AG09309 (cell line): ENCODE measurements at places on chromosomes 5 and 9.

GRCh38 chr5:152297866-152298265 is 107.2 kb downstream of the NMUR2 start:
- DNase-seq = no peak

DNA sequence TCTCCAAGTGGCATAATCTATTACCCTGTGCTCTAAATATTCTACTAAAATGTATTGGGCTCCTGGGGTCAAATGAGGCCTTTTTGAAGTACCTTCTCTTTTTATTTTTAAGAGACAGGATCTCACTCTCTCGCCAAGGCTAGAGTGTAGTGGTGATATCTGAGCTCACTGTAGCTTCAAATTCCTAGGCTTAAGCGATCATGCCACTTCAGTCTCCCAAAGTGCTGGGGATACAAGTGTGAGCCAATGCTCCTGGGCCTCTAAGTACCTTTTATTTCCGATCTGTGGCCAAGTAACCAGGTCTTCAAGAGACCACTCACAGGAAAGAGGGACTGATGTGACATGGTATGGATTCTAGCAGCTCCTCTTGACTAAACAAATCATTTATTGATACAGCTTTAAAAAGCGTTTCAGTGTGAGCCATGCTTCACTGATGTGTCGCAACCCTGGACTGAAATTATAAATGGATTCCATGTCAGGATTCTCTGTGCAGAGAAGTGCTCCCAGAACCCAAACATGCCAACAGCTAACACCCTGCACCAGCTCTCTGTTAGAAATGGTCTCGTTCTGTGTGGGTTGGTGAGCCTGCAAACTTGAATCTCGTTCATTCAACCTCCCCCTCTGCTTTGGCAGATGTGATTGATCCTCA is 477.8 kb downstream of the HINT1 start:
- no peak for DNase-seq

DNA sequence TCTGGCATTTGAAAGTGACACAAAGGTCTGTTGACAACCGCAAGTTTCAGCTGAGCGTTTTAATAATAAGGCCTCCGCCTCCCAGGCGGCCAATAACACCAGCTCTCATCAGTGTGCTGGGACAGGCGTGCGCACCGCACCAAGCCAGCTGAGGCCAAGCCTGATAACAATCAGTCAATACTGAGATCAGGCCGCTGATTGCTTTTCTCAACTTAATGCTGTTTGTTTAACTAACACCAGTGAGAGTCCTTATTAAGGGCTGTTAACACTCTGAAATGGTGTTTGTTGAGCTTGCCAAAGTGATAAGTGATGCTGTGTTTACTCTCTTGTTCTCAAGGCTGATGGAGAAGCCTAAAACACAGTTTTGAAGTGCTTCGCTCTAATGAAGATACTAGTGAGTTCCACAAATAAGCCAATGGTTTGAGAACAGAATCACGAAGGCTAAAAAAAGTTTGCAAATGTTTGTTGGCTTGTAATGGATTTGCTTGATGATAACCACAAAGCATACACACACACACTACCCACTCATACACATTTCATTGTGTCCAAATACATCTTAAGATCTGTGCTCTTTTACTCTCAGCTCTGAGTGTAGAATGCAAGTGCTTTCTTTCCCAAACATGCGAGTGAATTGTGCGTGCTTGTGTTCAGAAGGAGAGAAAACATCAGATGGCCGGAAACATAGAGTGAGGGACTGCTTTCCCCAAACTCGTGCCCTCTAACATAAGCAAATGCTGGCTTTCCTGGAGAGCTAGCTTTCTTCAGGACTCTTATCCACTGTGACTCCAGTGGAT is 330.4 kb upstream of the KLF4 start:
- DNase-seq = no peak

DNA sequence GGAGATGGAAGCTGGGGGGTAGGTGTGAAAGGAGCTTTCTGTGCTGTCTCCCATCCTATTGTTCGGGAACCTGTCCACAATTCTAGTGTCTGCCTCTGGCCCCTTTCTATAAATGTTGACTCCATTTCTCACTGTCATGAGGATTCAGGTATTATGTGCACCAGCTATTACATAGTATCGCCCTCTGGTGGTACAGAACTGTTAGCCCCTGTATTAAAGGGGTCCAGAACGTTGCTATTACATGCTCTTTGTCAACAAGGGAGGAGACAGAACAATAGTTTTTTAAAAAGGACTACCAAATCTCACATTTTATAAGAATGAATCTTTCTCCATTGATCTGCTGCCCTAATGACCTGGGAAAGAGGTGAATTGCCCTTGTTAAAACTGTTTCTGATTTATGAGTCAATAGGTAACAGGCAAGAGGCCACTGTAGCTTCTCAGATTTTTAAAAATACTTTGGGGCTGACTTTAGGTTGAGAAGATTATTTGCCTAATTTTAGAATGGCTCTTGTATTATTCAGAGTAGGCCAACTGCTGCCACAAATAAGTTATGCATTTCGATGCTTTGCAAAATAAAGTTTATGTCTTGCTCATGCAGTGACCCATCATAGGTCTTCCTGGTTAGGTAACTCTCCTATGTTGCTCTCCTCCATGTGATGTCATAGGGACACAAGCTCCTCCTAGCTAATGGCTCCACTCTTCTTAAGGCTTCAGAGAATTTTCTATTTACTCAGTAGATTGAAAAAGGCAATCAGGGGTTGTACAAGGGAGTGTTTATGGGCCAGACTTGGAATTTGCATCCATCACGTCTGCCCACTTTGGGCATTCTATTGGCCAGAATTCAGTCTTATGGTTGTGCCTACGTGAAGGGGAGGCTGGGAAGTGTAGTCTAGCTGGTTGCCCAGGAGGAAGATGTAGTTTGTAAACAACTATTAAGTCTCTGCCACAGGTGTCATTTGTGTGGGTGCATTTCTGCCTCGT is 20.8 kb downstream of the DCANP1 start:
- DNase-seq = no peak

GRCh38 chr9:811106-811531 is 30.4 kb upstream of the DMRT1 start:
- DNase-seq = no peak

DNA sequence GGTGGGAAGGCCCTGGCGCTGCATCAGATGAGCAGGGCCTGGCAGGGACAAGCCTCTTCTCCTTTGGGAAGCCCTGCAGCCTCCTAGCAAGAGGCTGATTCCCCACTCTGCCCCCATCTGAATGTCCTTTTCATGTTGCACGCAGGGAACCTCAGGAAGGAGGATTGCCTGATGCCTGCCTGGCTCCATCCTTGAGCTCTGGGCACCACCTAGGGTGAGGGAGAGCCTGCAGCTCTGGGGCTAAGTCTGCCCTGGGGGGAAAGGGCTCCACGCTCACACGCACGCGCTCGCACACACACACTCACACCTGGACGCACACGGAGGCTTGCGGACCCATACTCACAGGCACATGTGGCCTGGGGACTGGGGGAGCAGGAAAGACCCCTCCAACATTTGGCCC is 86.6 kb downstream of the LMX1B start:
- DNase-seq = no peak

DNA sequence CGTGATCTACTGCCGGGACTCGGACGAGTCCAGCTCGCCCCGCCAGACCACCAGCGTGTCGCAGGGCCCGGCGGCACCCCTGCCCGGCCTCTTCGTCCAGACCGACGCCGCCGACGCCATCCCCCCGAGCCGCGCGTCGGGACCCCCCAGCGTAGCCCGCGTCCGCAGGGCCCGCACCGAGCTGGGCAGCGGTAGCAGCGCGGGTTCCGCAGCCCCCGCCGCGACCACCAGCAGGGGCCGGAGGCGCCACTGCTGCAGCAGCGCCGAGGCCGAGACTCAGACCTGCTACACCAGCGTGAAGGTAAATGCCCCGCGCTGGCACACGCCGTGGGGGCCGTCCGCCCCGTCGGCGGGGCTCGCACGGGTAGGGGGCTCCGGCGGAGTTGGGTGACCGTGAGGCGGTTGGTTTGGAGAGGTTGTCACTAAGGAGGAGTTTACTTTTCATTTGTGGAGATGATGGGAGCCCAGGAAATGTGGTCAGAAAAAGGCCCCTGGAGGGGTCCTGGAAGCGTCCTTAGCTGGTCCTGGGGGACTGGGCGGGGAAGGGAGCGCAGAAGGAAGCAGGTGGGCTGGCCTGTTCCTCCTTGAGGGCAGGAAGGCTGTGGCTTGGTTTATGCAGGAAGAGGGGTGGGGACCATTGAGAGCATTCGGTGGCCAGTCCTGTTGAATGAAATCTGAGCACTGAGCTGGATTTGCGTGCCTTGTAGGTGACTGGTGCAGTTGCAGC is 647 bp downstream of the PDE8B start:
- DNase-seq = no peak

DNA sequence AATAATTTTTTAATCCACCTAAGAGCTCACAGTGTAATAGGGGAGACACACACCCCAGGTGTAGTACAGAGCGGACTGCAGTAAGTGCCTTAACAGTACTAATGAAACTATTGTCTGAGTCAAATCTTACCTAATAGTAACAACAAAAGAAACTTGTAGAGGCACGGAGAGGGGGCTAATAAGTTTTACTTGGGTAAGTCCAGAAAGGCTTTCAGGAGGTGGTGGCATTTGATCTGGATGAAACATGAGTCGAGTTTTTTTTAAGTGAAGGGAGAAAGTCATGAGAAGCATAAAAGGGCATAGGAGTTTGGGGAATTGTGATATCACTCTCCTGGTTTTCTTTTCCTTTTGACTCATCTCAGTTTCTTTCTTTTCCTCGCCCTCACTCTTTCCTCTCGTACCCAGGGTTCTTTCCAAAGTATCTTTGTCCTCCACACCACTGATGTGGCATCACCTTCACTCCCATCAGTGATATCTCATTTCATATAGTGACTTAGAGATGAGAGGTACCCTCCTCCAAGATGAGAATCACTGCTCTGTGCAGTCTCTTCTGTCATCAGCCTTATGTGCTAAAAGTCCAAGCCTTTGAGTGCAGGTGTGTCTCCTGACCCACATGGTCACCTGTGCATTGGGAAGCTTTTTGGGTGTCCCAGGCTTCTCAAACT is 2.0 kb downstream of the CTNNA1 start:
- no peak for DNase-seq

GRCh38 chr9:74838351-74838750 is 49.4 kb downstream of the TRPM6 start:
- DNase-seq = no peak

GRCh38 chr5:50710838-50711237 is 44.4 kb downstream of the PARP8 start:
- no peak for DNase-seq

- no peak for DNase-seq
Observed at GRCh38 chr9:131420980-131421624, 27.2 kb downstream of the PRRC2B start.

DNA sequence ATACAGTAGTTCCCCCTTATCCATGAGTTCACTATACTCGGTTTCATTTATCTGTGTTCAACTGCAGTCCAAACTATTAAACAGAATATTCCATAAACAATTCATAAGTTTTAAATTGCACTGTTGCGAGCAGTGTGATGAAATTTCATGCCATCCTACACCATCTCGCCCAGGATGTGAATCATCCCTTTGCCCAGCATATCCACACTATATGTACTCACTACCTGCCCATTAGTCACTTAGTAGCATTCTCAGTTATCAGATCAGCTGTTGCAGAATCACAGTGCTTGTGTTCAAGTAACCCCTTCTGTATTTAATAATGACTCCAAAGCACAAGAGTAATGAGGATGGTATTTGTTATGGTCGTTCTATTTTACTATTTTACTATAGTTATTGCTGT is 51.5 kb downstream of the SHOC1 start:
- DNase-seq = peak; percentile 72

DNA sequence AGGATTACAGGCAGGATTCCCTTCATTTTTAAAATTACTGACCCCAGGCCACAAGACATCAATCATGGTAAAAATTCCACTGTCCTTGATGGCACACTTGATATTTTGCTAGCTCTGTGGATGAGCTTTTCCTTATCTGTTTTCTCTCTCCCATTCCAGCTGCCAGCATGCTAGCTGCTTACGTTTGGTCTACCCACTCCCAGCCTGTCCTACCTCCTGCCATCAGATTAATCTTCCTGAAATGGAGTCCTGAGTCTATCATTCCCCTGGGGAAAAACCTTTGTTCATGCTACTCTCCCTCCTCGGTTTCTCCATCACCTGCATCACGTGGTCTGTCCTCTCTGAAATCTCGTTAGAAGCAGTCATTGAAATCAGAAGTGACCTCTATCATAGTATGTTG is 108.9 kb downstream of the F2RL2 start:
- DNase-seq = no peak

- DNase-seq = no peak
Observed at GRCh38 chr5:66795682-66796081, 199.5 kb downstream of the MAST4 start.

DNA sequence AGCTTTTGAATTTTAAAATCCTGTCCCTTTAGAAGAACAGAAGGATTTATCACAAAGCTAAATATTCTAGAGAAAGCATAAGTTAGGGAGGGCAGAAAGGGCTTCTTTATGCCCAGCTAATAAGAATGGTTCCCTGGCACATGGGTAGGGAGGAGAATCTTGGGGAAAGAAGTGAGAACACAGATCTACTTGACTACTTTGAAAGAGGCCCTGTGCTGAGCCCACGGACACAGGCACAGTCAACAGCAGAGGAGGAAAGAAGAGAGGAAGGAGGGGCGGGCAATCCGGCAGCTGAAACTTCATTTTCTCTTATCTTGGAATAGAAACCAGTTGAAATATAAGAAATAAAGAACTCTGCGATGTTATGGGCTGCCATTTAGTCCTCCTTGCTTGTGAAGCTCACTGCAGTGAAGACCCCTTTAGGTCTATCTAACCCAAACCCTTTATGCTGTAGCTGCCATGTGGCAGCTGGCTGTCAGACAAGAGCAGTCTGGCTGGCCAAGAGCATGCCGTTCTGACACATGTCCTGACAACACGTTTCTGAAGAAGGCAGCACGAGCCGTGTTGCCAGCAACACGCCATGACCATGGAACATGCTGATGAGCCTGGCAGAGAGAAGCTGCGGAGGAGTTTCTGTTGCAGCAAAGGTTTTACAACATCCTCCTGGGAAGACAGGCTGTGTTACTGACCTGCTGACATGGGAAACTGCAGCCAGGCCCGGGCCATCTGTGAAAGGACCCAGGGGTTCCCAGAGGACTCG is 34.2 kb downstream of the ABLIM3 start:
- no peak for DNase-seq

DNA sequence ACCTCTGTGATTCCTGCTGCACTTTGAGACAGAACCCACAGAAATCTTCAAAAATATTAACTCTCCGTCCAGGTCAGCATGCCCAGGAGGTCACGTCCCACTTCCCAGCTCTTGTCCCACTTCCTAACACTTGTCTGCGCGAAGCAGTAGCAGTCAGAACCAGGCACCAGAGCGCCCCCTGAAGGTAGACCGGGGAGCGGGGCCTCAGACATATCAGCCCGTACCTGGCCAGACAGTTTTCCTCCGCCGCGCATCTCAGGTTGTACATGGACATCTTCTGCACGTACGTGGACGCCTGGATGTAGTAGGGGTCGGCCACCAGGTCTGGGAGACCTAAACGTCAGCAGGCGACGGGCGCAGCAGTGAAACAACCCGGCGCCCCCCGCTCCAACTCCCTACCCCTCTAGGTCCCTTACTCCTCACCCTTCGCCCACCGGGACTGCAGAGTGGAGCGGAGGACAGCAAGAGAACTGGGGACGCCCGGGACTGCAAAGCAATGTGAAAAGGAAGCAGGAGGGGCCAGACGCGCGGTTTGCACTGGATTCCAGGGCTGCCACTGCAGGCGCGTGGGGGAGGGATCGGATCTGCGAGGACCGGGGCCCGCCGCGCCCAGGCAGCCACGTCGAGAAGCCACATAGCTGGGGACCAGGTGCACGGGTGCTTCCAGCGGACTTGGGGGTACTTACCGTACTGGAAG is 1.2 kb downstream of the LOX start:
- DNase-seq = no peak
